OCI-LY7 (cell line): ENCODE measurements at places on chromosomes 1 and 21. TPM values are rescaled to one million over a fixed set of nuclear protein-coding genes. Genes with fewer than 3 reads are reported as not detected.

DNA sequence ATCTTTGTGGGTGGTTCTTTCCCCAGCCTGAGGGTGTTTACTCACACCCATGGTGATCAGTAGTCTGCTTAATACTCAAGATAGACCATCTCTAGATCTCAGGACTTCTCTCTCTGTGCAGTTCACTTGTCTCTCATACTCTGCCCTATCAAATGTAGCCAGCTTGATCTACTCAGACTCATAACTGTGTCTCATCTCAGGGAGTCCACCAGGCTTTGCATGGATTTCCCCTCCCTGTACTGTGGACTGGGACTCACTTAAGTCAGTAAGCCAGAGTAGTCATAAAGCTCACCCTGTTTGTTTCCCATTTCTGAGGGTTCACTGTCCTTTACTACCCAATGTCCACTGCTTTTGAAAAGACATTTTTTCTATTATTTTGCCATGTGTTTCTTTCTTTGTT, 41.8 kb downstream of the LYPLAL1 start:
- no peak for DNase-seq

DNA sequence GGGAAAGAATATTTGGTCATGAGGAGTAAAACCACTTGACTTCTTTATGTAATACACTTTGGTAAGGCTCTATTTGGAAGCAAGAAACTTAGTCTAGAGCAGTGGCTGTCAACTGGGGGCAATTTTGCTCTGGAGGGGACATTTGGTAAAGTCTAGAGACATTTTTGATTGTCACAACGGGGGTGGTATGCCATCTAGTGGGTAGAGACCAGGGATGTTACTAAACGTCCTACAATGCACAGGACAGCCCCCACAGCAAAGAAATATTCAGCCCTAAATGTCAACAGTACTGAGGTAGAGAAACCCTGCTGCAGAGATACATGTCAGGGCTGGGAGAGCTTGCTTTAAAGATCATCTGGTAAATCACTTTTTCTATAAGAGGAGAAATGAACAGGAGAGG, 13.5 kb downstream of the FUCA1 start:
- DNase-seq = peak; percentile 54

GRCh38 chr1:167301355-167301754, 80.7 kb downstream of the POU2F1 start:
- DNase-seq = peak; percentile 48

DNA sequence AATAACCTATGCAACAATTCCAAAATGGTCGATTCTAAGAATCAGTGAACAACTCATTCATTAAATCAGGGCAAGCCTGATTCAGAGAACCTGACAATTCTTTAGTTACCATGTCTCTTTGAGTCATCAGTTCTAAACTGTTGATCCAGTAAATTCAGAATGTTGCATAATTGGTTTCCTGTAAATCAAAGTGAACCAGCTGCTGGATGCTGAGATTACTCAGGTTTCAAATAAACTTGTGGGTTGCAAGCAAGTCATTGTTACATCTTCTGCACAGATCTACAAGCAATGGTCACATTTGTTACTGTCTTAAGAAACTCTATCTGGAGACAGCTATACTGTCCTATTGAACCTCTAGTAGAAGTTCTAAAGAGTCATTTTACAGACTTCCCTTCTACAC, 16.5 kb downstream of the PLA2G2D start:
- DNase-seq = no peak

DNA sequence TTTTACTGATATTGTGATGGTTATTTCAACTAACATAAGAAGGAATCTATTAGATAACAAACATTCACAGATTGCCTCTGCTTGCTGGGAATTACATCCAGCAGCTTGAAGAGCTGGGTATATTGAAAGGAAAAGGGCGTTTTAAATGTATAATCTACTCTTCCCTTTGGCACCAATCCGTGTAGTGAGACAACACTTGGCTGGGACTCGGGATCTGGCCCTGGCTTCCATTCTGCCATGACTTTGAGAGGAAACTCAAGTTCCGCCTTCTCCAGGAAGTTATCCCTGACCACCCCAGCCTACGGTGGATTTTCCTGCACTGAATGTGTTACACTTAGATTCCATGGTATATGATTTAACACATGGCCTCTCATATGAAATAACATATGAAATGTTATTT, 86.9 kb upstream of the UBE2U start:
- DNase-seq = no peak

- DNase-seq = peak; percentile 58
Measured at GRCh38 chr1:42737257-42737656, 2.8 kb downstream of the CLDN19 start.

DNA sequence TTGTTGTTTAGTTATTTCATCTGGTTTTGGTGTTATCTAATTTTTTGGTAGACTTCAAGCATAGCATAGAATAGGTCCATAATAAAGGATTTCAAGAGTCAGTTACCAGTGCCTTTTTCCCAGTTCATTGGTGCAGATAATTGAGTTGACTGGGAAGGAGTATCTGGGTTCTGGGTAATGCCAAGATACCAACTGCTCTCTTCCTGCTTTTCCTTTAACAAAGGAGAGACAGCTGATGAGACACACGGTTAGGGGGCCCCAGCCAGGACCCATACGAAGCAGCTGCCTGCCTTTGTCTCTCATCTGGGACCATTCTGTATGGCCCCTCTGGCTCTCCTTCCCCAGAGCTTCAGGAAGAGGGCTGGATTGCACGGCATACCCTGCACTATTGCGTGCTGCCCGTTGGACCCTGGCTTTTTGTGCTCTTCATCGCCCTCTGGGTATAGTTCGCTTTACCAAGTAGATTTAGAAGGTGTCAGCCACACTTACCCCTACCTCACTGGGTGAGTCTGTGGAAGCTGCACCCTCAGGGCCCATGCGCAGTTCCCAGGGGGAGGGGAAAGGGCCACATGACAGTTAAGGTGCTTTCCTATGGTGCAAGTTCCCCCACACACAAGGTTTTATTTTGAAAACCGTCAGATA, 7.0 kb downstream of the NAV1 start:
- no peak for DNase-seq

- no peak for DNase-seq
Measured at GRCh38 chr1:110218739-110219138, 8.6 kb downstream of the KCNC4 start.

- DNase-seq = no peak
Measured at GRCh38 chr1:209380420-209380819, 203.1 kb upstream of the CAMK1G start.

- DNase-seq = no peak
Measured at GRCh38 chr1:227775841-227776240, 39.6 kb upstream of the PRSS38 start.

DNA sequence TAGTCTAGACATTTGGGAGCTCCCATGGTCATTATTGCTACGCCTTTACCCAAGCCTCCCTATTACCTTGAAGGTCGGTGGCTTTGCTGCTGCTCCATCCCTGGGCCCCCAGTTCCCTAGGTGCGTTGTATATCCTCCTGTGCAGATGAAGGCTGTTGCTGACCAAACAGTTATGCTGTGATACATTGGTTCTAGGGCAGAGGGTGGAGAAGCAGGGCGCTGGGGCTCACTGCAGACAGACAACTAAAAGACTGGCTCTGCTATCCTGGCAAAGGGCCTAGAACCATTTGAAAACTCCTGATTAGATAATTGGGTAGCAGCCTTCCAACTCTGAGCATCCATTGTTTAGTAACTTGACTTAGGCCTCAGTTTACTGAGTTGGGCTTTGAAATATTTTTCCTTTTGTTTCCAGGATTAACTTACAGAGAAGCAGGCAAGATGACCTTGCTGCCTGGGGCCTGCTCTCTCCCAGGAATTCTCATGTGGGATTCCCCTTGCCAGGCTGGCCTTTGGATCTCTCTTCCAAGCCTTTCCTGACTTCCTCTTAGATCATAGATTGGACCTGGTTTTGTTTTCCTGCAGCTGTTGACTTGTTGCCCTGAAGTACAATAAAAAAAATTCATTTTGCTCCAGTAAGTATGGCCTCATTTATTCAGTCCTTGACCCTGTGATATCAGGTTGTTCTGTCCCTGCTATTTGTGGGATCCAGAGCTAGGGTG, 15.5 kb downstream of the CHI3L2 start:
- no peak for DNase-seq

DNA sequence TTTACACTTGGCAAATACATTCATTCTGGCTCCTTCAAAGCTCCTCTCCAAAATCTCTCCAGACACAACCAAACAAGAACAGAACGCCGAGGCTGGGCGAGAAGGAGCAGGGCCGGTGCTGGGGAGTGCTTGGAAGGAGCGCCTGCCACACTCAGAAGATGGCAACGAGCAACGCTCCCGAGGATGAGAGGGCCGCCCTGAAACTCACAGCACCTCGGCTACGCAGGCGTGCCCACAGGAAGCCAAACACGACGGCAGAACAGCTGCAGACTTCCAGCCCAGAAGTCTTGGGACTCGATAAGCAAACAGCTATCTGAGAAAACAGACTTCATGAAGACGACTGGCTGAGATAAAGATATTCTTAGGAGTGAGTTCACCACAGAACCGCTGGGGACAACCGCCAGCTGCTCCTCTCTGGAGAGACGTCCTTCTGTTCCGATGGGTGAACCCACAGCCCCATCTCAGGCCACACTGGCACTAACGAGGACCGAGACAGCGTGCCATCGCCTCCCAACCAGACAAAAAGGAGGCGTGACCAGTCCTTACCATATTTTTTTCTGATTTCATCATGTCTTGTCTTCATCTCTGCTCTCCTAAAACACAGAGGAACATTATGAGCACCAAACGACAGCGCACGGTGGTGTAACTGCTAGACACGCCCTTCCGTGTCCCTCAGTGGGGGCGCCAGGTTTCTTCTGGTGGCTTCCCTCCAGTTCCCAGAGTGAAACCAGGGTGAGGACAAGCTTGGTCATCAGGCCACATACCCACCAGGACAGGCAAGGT, 18.6 kb downstream of the PTTG1IP start:
- DNase-seq = no peak

DNA sequence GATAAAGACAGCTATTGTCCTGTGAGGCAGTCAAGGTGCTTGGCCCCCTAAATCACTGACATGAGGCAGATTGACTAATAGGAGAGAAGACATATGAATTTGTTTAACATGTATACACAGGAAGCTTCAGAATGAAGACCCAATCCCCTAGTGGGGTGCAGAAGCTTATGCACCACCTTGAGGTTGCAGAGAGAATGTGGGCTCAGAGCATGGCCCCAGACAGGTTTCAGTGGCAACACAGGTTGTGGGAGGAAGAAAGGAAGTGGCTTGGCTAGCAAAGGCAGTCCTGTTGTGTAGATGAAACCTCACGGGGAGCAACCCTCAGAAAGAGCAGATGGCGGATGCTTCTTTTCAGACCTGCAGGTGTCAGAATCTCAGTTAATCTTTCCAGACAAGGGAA, 37.0 kb upstream of the PARP1 start:
- peak; percentile 97 for DNase-seq

DNA sequence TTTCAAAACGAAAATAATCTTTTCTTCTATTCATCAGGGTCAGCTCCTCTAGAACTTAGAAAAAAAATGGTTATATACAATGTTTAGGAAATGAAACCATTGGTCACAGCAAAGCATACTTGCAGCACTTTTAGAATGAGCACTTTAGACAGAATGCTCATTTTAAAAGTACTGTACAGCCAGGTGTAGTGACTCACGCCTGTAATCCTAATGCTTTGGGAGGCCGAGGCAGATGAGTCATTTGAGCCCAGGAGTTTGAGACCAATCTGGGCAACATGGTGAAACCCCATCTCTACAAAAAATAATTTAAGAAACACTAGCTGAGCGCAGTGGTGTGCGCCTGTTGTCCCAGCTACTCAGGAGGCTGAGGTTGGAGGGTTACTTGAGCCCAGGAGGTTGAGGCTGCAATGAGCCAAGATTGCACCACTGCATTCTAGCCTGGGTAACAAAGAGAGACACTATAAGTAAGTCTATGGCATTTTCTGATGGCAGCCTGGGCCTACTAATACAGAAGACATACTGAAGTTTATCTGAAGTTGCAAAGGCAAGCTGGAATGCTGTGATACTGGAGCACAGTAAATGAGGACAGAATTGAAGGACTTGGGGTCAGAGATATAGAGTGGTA, 48.9 kb upstream of the ZNF326 start:
- no peak for DNase-seq

DNA sequence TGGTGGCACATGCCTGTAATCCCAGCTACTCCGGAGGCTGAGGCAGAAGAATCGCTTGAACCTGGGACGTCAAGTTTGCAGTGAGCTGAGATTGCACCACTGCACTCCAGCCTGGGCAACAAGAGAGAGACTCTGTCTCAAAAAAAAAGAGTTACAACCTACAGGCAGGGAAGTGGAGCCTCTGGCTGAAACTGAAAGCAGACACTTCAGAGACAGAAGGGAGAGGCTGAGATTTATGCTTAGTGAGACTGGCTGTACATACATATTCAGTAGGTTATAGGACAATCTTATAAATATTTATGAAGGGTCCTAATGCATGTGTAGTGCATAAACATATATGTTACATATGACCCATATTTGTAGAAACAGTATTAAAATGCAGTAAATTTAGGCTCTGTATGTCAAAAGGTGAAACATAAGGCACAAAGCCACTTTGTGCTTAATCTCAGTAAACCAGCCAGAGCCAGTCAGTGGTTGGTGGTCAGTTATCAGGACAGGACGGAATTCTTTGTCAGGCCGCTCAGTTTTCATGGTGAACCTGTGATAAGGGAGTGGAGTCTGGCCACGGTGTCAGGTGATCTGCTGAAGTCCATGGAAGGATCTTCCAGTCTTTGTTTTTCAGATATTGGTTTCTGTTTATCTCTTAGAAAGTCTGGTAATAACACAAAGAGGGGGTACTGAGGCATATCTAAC, 13.7 kb downstream of the RHEX start:
- DNase-seq = peak; percentile 58

DNA sequence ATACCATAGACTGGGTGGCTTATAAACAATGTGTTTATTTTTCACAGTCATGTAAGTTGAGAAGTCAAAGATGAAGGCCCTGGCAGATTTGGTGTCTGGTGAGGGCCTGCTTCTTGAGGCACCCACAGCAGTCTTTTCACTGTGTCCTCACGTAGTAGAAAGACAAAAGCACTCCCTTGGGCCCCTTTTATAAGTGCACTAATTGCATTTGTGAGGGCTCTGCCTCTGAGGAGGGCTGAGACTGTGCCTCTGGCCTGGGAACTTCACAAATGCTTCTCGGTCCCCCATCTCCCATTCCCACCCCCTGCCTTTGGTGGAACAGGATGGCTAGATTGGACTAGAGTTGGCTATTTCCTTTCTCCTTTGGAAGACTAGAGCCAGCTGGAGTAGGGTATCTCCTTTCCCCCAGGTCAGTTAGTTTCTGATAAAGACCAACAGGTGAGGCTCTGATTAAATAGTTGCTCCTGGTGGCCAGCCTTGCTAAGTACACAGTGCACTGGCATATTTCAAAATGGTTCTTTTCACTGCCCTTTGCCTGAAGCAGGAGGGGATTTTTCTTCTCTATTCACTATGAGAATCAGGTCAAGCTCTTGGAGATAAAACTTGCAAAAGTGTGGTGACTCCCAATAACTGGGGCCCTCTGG, 82.9 kb downstream of the PLPPR4 start:
- DNase-seq = no peak

Gene FAM72C
- total RNA-seq = 44.9 and 52.7 TPM in 2 replicates

Gene RAP1GAP
- total RNA-seq = not detected in 2 replicates

Gene MAN1C1
- total RNA-seq = 4.6 and 4.9 TPM in 2 replicates

Gene PEAR1
- total RNA-seq = not detected in 2 replicates

Gene ITSN1
- total RNA-seq = 4.8 and 5.9 TPM in 2 replicates

Gene TRAF3IP3
- 46.6 and 53.6 TPM in 2 replicates for total RNA-seq

Gene NR5A2
- total RNA-seq = 3.9 and 5.4 TPM in 2 replicates
